NCI-H510A (cell line): ENCODE measurements at places on chromosomes 6 and 20.
A peak's percentile ranks its signal among the peaks of the same experiment; 100 is the strongest.

GRCh38 chr20:58271606-58272351 lies 37.7 kb upstream of the RAB22A start:
- no peak for DNase-seq

- no peak for DNase-seq
Observed at GRCh38 chr6:41284726-41285125, 1.8 kb downstream of the TREM1 start.

GRCh38 chr6:118896339-118897136 lies 2.6 kb downstream of the ASF1A start:
- DNase-seq, result no peak

DNA sequence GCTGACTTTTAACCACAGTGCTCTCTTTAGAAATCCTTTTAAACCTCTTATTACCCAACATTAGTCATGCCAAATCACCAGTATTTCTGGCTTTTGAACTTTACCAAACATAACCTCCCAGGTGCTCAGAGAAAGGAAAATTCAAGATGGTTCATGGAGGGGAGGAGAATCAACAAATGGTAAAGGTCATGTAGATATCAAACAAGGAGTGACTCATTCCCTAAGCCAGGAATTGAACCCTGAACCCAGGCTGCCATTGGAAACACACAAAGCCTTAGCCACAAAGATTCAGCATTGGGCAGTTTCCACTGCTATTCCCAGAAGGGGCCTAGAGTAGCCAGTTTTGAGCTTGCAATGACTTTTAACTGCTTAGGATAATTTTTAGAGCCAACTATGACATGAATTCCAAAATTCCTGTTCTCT lies 21.6 kb upstream of the ENTPD6 start:
- no peak for DNase-seq

DNA sequence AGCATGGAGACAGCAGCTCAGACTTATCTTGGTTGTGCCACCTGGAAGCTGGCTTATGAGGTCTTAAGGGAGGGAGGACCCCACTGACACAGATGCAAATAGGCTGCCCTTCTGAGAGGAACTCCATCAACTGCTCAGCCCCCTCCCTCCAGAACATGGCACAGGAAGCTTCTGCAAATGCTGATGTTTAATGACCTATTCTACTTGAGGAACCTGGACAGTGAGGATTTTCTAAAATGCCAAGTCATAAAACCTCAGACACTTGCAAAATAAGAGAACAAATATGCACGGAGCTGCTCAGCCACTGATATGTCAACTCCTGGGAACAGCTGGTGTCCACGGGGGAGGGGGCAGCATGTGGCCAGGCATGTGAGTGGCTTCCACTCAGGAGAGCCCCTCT lies 3.5 kb downstream of the CST9 start:
- DNase-seq, result no peak

- DNase-seq, result no peak
Observed at GRCh38 chr6:99092461-99092860, 144.7 kb upstream of the FBXL4 start.

DNA sequence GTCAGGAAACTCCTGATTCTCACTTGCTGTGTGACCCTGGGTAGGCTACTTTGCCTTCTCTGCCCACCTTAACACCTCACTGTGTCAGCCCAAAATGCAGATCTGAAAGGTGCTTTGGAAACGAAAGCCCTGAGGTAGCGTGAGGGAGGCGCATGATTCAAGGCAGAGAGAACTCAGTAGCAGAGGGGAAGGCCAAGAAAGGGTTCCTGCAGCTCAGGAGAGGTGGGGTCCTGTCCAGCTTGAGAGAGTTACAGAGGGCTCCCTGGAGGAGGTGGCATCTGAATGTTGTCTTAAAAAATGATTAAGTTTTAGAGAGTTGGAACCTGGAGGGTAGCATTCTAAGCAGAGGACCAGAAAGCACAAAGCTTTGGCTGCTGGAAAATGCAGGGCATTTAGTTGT lies 13.6 kb downstream of the TGM2 start:
- no peak for DNase-seq

- no peak for DNase-seq
Observed at GRCh38 chr6:118562248-118562647, 14.2 kb downstream of the PLN start.

GRCh38 chr6:17099401-17100059 lies 2.3 kb upstream of the STMND1 start:
- no peak for DNase-seq

DNA sequence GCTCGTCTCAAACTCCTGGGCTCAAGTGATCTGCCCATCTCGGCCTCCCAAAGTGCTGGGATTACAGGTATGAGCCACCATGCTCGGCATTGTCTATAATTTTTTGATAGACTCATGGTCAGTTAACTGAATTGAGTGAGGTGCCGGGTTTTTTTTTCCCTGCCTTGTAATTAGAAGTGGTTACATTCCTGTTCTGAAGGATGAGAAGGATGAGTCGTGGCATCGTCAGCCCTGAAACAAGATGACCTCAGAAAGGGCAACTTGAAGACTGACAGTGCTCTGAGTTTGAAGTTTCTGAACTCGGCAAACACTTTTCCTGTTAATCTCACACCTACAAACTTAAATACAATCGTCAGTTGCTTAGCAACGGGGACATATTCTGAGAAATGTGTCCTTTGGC lies 158.7 kb upstream of the PDE10A start:
- no peak for DNase-seq

GRCh38 chr6:155528982-155529453 lies 73.4 kb upstream of the NOX3 start:
- no peak for DNase-seq

DNA sequence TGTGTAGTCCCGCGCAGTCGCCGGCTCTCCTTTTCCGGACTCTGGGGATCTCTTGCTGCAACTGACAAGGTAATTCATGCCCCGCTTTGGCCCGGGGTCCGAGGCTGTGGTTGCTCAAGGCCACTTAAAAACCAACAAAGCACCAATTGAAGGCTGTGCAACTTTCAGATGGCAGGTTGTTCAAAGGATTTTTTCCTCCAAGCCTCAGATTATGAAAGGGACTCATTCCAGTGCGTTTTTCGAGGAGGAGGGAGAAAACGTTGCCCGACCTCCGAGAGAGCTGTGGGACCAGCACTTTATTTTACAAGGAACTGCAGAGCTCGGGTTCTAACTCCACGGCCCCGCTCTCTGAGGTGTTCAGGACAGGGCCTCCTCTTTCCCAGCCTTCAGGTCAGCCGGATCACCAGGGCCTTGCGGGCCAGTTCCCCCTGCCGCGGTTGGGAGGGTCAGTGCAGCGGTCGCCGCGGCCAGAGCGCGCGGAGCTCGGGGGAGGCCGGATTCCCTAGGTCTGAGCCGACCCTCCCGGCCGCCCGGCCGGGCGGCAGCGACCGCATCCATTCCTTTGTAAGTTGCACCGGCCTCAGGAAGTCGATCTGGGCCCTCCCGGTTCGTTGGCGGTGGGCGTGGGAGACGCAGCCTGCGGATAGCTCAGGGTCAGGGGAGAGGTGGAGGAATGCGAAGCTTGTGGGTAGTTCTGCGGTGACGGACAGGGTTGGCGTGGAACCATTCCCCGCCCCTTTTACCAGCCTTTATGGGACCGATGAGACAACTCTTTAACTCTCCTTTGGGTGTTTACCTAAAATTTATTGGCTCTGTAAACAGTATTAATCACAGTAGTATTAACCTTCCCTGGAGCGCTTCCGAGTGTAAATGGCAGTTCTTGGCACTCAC lies 1.6 kb downstream of the UTRN start:
- DNase-seq, result no peak

GRCh38 chr6:39852324-39852723 lies 60.1 kb downstream of the DAAM2 start:
- DNase-seq, result no peak

GRCh38 chr6:147005499-147005898 lies 198.7 kb upstream of the STXBP5 start:
- no peak for DNase-seq

DNA sequence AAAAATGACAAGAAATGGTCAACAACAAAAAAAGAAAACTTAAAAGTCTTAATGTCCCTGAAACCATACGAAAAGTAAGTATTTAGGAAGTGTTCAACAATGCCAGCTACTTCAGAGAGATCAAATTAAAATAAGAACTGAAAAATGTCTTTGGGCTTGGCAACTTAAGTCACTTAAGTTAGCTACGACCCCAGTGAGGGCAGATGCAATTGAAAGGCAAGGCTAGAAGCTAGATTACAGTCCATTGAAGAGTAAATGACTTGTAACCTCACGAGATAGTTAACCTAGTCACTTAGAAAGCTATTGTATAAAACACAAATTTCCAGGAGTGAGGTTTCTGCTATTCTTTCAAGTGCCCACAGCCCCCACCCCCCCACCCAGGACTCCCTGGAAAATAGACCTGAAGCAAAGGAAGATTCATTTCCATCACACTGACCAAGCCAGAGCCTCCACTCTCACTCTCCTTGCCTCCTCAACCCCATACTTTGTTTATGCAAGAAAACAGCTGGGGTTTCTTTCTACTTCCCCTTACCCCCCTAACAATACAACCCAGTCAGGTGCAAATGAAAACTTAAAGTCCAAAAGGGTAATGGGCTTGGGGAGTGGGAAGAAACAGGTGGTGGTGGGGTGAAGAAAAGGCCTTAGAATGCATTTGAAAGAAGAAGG lies 14.6 kb downstream of the RTN4IP1 start:
- DNase-seq, result no peak

DNA sequence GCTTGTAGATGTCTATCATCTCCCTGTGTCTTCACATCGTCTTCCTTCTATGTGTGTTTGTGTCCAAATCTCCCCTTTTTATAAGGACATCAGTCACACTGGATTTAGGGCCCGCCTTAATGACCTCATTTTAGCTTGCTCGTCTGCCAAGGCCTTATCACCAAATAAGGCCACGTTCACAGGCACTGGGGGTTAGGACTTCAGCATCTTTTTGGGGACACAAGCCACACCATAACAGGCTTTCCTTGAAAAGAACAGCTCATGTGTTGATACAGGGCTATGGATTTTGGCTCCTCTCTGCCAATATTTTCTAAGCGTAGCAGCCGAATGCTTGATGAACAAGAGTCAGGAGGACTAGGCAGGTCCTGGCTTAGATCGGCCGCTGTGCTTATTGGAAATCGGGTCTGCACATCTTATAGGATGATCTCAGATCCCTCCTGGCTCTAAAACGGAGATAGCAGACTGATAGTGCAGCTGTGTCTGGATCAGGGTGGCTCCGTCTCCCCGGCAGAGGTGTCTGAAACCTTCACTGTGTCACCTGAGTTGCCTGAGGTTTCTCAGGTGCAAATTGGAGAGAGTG lies 16.2 kb upstream of the TMEM181 start:
- no peak for DNase-seq

GRCh38 chr6:142408409-142408808 lies 106.6 kb downstream of the ADGRG6 start:
- DNase-seq, result no peak

GRCh38 chr6:148271711-148272439 lies 70.8 kb upstream of the SASH1 start:
- no peak for DNase-seq

DNA sequence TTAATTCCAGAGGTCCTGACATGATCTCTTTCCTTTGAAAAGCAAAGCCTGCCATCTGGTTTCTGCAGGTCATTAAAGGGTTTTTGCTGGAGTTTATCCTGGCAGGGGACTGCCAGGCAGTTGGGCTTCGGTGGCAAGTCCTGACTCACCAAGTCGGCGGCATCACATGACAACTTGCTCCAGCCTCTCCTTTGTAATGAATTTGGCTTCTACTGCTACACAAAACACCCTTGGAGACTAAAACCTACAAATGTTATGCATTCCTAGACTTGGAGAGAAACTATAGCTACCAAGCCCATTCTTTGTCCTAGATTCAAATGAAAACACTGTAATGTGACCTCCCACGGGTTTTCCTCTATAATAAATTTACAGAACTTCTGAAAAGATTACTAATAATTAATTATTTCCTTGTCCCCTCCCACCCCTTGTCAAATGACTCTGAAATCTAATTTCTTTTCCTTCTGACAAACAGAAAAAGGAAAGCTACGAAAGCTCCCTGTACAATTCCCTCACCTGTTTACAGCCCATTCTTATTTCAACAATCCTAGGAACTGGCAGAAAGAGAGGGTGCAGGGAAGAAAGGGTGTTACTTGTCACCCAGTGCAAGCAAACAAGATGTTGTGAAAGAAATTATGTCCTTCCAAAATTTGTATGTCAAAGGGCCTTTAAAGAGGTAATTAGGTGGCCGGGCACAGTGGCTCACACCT lies 62.9 kb downstream of the QRSL1 start:
- DNase-seq, result no peak

- DNase-seq, result no peak
Observed at GRCh38 chr6:24545183-24545582, 50.4 kb downstream of the ALDH5A1 start.

GRCh38 chr6:26240157-26241032 lies 124.6 kb upstream of the BTN3A2 start:
- no peak for DNase-seq

- DNase-seq, result no peak
Observed at GRCh38 chr20:51536116-51537069, 6.1 kb downstream of the NFATC2 start.

DNA sequence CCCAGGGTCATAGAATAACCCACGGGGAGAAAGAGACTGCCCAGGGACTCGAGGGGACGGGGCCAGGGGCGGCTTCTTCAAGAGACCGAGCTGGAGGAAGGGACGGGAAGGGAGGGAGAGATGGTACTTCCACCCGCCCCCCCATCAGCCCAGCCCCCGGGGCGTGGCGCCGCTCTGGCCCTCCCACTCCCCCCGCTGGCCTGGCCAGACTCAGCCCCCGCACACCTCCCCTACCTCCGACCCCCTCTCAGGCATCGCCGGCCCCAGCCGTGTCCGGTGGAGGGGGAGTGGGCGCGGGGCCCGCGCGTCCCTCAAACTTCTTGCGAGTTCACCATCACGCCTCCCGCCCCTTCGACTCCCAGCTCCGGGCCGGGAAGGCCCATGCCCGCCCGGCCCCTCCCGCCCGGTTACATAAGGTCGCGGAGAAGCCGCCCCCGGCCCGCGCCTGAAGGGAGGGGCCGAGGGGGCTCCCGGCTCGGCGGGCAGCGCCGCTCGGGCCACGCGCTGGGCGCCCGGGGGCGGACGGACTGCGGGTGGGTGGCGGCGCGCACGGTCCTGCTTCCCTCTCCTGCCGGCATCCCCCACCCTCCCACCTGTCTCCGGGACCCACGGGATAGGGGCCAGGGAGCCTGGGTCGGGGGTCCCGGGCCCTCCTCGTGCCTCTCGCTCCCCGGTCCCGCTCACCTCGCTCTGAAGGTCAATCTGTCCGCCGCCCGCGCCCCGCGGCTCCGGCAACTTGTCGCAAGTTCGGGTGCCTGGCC lies 562 bp downstream of the TFEB start:
- peak; percentile 81 for DNase-seq

- no peak for DNase-seq
Observed at GRCh38 chr6:155261111-155261900, 2.5 kb upstream of the CLDN20 start.

DNA sequence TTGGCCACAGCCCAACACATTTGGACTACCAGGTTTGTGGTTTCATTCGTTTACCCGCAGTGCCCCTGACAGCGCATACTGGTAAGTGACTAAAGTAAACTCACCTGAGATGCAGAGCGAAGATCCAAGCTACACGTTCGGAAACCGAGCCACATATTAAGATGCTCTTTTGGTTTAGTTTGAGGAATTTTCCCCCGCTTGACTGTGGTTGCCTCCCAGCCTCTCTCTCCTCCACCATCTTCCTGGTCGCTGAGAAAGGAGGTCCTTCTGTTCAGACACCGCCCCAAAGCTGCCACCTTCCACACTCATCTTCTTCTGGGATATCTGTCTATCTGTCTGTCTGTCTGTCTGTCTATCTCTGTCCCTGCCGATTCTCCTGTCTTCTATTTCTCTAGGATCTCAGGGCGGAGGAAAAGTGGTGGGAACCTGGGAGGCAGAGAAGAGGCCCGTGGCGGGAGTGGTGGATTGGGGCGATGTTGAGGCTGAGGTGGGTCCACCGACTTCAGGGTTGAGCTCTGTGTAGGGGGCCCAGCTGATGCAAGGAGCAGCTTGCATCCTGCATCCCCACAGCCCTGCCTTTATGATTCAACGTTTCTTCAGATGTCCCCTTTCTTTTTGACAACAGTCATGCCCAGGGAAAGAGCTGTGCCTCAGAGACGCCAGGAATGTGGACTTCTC lies 196.9 kb upstream of the ZNF184 start:
- DNase-seq, result no peak
